Mesothelial cell of epicardium (in vitro differentiated cells): ENCODE measurements at places on chromosomes 2 and 18. TPM values are rescaled to one million over a fixed set of nuclear protein-coding genes. Genes with fewer than 3 reads are reported as not detected.

Gene TLX2
- 0.18 TPM in 1 of 3 replicates, not detected in the others for total RNA-seq

- no peak for DNase-seq
- peaks cover 24% of the 10 kb centered on the region for H3K4me1 ChIP-seq
- peak overlapping the region; percentile 28 for H3K4me3 ChIP-seq
- H3K27ac ChIP-seq: no peak overlapping the region
These were observed 3.0 kb downstream of the HOXD8 start for GRCh38 chr2:176132205-176133171.

GRCh38 chr2:165219481-165219880 lies 15.6 kb upstream of the SCN3A start:
- H3K27ac ChIP-seq: no peak overlapping the region
- no peaks in the 10 kb centered on the region for H3K36me3 ChIP-seq
- DNase-seq: no peak
- H3K4me3 ChIP-seq: no peak overlapping the region

DNA sequence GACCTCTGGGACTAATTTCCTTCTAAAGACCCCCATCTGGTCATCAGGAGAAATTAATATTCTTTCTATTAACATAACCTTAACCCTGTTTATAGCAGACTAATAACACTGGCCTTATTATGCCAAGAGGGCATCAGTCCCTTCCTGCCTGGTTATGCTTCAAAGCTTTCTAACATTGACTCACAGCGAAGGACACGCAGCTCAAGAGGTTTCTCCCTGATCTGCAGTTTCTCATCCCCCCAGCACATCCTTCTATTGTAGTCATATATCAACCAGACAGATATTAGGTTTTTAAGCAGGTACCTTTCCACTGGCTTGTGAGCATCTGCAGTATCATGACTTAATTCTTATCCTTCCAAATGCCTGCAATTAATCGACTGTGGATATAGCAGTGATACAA lies 100.0 kb upstream of the CXCR4 start:
- peaks cover 20% of the 10 kb centered on the region for H3K27me3 ChIP-seq
- H3K36me3 ChIP-seq: no peaks in the 10 kb centered on the region
- H3K27ac ChIP-seq: no peak overlapping the region
- H3K4me3 ChIP-seq: no peak overlapping the region
- H3K4me1 ChIP-seq: peaks cover 8% of the 10 kb centered on the region

- H3K27me3 ChIP-seq: no peaks in the 10 kb centered on the region
- no peak overlapping the region for H3K27ac ChIP-seq
- H3K4me1 ChIP-seq: peaks cover 20% of the 10 kb centered on the region
- no peak for DNase-seq
- peaks cover 72% of the 10 kb centered on the region for H3K36me3 ChIP-seq
- H3K4me3 ChIP-seq: no peak overlapping the region
These were observed 95.0 kb upstream of the EML6 start for GRCh38 chr2:54628418-54628817.

Gene SLC23A3
- 1.6 to 2.6 TPM (median 1.7 TPM) in 3 replicates for total RNA-seq

DNA sequence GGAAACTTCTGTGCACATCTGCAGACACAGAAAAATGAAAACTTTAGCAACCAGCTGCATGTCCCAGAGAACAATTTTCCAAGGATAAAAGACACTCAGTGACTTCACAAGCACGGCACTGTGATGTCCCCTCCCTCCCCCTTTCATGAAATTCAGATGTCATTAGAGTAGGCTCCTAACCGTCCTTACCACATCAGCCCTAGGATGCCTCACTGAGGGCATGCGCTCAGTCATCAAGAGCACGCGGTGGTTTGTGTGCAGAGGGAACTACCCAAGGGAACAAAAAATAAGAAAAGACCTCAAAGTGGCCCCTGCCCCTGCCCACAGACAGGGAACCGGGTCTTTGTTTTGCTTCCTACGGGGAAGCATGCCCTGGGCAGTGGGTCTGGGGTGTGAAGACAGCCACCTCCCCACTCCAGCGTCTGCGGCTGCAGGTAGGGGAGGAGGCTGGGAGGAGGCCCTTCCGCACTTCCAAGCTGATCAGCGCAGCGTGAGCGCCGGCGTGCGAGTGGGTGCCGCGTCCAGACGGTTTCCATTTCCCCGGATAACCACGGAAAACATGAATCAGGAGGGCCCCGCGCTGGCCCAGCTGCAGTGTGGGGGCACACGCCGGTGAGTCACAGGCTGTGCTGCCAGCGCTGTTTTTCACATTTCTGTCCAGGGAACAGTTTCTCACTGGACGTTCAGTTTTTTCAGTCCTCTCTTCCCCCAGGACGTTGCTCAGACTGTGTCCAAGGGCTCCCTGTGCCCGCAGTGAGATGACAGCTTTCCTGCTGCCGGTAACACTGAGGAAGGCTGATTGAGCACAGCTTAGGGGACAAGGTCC lies 70.6 kb downstream of the COPS8 start:
- no peak for DNase-seq
- H3K27ac ChIP-seq: no peak overlapping the region
- peaks cover 6% of the 10 kb centered on the region for H3K4me1 ChIP-seq
- no peak overlapping the region for H3K4me3 ChIP-seq
- H3K36me3 ChIP-seq: no peaks in the 10 kb centered on the region

- H3K4me3 ChIP-seq: peak overlapping the region; percentile 94
- no peaks in the 10 kb centered on the region for H3K27me3 ChIP-seq
- DNase-seq: no peak
These were observed 849 bp upstream of the TMEM18 start for GRCh38 chr2:677959-678550.

DNA sequence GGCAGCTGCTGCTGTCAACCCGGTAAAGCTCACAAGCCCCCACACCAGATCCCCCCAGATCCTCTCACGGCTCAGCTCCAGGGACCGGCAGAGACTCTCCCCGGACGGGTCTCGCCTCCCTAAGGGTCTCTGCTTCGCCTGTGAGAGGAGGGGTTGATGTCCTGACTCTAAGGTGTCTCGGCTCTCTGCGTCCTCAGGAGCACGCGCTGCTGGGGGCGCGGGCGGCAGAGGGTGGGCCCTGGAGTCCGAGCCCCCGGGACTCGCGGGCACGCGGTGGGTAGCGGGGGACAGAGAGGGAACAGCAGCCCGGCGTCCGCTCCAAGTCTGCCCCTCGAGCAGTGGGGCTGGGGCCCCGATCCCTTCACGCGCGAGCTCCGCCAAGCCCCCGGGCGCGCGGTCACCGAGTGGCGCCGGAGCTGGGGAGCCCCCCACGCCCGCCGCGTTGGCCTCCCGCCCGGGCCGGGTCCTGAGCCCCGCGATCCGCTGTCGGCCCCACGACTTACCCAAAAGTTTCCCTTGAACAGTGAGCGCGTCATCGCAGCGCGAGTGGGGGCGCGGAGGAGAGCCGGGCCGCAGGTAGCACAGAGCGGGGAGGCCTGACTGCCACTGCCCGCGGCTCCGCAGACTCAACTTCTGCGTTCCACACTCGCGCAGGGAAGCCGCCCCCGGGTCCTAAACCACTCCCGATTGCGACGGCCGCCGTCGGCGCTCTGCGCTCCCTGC lies at the start of gene PSTPIP2:
TSS of gene PSTPIP2 (minus strand) at position 608 of the 723 bp plus-strand sequence. CDS start at position 536, 72 bp downstream.
- peaks cover 13% of the 10 kb centered on the region for H3K4me1 ChIP-seq
- DNase-seq: peak; percentile 76
- peaks cover 5% of the 10 kb centered on the region for H3K36me3 ChIP-seq

DNA sequence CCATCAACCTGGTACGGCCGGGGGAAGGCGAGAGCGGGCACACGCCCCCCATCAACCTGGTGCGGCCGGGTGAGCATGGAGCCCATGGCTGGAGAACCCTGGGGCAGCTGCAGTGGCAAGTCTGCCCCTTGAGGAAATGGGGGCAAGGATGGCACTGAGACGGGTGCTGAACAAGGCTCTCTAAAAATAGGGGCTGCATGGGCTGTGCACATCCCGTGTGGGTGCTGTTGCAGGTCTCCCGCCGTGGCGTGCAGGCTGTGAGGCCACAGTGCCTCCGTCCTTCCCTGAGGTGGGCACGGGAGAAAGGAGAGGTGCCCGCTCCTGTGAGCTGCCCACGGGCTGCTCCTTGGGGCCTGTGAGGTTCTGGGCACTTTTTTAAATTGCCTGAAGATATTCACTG lies 99.2 kb downstream of the NFATC1 start:
- no peak for DNase-seq
- H3K27ac ChIP-seq: peak overlapping the region; percentile 80
- peaks cover 16% of the 10 kb centered on the region for H3K4me1 ChIP-seq
- no peak overlapping the region for H3K4me3 ChIP-seq

- H3K36me3 ChIP-seq: peaks cover 8% of the 10 kb centered on the region
- no peaks in the 10 kb centered on the region for H3K27me3 ChIP-seq
- no peak overlapping the region for H3K27ac ChIP-seq
- H3K4me3 ChIP-seq: no peak overlapping the region
- peaks cover 24% of the 10 kb centered on the region for H3K4me1 ChIP-seq
These were observed 198.3 kb downstream of the SMAD7 start for GRCh38 chr18:48752478-48752877.

Gene CXCR4
- total RNA-seq: 1.5 to 2.1 TPM (median 1.8 TPM) in 3 replicates

DNA sequence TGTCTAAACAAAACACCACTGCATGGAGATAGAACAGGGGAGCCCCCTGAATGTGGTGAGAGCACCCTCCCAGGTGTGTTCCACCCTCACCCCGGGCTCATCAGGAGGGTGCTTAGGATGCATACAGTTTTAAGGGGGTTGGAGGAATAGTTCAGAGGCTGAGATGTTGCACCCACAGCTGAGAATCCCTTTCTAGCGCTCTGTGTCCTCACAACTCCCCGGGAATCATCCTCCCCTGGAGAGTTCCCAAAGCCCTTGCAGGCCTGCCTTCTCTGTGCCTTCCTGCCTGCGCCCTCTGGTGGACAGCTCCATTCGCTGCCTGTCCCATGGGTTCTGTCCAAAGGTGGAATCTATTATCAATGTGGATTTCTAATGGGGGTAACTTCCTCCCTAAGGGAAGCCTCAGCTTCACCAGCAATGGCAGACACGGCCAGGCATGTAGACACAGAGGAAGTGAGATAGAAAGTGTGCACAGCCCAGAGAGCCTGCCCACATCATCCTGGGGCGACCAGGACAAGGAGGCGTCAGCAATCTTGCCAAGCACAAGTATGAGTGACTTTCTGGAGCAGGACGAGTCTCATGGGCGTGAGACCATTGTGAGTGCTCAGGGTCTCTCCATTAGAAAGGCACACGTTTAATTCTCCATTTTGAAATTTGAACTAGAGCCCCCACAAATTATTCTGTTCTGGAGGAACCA lies 1.2 kb upstream of the UGT1A5 start:
- no peak overlapping the region for H3K4me3 ChIP-seq
- no peaks in the 10 kb centered on the region for H3K36me3 ChIP-seq
- H3K27ac ChIP-seq: no peak overlapping the region
- H3K27me3 ChIP-seq: peaks cover 36% of the 10 kb centered on the region
- H3K4me1 ChIP-seq: no peaks in the 10 kb centered on the region

Gene ALPI
- not detected in 3 replicates for total RNA-seq

Gene IL36A
- total RNA-seq: not detected in 3 replicates

DNA sequence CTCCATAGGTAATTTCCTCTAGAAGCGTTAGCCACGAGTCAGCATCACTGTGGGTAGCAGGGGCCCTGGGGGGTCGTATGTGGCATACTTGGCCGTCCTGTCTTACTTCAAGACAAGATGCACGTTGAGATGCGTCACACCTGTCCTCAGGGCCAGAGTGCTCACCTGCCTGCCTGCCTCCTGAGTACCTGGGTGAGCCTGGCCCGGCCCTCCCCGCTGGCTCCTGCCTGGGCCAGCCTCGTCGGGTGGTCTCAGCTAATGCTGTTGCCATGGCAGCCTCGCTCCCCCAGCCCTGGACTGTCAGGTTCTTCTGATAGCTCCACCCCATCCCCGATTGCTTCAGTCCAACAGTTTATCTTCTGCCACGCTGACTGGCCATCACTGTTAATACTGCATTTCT lies 232.4 kb downstream of the GBX2 start:
- H3K27ac ChIP-seq: no peak overlapping the region
- no peak for DNase-seq
- no peak overlapping the region for H3K4me3 ChIP-seq

GRCh38 chr18:62379051-62379450 lies 53.9 kb downstream of the TNFRSF11A start:
- H3K36me3 ChIP-seq: no peaks in the 10 kb centered on the region
- peaks cover 43% of the 10 kb centered on the region for H3K27me3 ChIP-seq
- no peak for DNase-seq
- no peaks in the 10 kb centered on the region for H3K4me1 ChIP-seq
- H3K27ac ChIP-seq: no peak overlapping the region

Gene PJVK
- 12.1 to 13.8 TPM (median 12.2 TPM) in 3 replicates for total RNA-seq

Gene OTOF
- total RNA-seq: 0.16 to 0.40 TPM (median 0.25 TPM) in 3 replicates

GRCh38 chr2:27379836-27380625 lies 503 bp downstream of the ZNF513 start:
- DNase-seq: no peak
- peaks cover 18% of the 10 kb centered on the region for H3K36me3 ChIP-seq
- no peaks in the 10 kb centered on the region for H3K27me3 ChIP-seq
- peaks cover 26% of the 10 kb centered on the region for H3K4me1 ChIP-seq

DNA sequence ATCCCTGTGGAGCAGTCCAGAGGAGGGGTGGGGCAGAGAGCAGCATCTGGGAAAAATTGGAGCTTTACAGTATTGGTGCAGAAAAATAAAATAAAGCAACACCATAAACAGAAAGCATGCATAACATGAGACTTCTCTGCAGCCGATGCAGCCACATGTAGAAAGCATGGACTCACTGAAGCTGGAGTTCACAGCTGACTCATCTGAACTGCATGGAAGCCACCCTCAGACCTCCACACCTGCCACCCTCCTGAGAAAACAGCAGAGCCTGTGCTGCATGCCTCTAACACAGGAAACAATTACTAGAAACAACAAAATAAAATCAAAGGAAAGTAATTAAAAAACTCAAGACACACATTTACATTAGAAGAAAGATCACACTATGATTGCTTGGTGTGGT lies 169.4 kb upstream of the ALKAL2 start:
- no peak for DNase-seq
- no peak overlapping the region for H3K4me3 ChIP-seq
- H3K36me3 ChIP-seq: no peaks in the 10 kb centered on the region
- H3K4me1 ChIP-seq: peaks cover 4% of the 10 kb centered on the region
- H3K27ac ChIP-seq: no peak overlapping the region

GRCh38 chr2:62573137-62573731 lies 67.2 kb upstream of the TMEM17 start:
- H3K27ac ChIP-seq: no peak overlapping the region
- peaks cover 33% of the 10 kb centered on the region for H3K27me3 ChIP-seq
- no peaks in the 10 kb centered on the region for H3K36me3 ChIP-seq
- peaks cover 23% of the 10 kb centered on the region for H3K4me1 ChIP-seq
- no peak for DNase-seq
- no peak overlapping the region for H3K4me3 ChIP-seq

DNA sequence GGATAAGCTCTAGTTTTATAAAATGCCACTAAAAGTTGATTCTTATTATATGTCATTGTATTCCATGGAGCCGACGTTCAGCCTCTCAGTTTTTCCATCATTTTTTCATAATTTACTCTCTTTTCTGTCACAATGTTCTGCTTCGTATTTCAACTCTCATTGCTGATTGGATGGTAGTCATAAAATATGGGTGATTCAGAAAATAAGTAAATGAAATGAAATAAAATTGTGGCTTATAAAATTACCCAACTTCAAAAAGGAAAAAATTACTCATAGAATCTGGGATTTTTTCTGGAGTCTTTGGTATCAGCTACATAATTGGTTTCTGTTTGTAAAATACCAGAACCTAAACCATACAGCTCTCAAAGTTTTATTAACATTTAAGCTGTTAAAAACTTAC lies 139.7 kb upstream of the ITGA4 start:
- no peak overlapping the region for H3K4me3 ChIP-seq
- H3K27ac ChIP-seq: no peak overlapping the region
- DNase-seq: no peak
- H3K4me1 ChIP-seq: peaks cover 6% of the 10 kb centered on the region
- no peaks in the 10 kb centered on the region for H3K27me3 ChIP-seq

Gene EML6
- total RNA-seq: 0.93 to 2.3 TPM (median 2.1 TPM) in 3 replicates

- peaks cover 12% of the 10 kb centered on the region for H3K36me3 ChIP-seq
- no peak overlapping the region for H3K27ac ChIP-seq
- H3K27me3 ChIP-seq: no peaks in the 10 kb centered on the region
- H3K4me3 ChIP-seq: no peak overlapping the region
These were observed 99.9 kb upstream of the MYO3B start for GRCh38 chr2:170077830-170078569.
